ENCODE measurements at places on chromosomes 13 and 19.

DNA sequence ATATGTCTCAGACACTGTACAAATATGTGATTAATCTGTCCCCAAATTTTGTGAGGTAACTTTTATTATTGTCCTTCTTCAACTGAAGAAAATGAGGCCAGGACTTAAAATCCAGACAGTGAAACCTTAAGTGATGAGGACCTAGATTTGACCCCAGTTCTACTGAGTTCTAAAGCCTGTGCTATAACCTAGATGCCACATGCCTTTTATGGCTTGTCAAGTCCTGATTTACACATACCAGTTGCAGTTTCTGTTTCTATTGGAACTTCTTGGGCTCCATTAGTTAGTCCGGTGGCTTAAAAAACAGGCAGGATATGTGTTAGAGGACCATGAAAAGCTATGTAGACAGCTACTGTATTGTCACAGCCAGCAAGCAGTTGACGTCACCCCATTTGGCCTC is 436.5 kb upstream of the KLHL1 start:
- no peak for DNase-seq

GRCh38 chr13:85255978-85256377 is 543.2 kb downstream of the SLITRK6 start:
- DNase-seq, result no peak

- no peak for DNase-seq
Measured at GRCh38 chr13:41682001-41682400, 224.7 kb downstream of the RGCC start.

DNA sequence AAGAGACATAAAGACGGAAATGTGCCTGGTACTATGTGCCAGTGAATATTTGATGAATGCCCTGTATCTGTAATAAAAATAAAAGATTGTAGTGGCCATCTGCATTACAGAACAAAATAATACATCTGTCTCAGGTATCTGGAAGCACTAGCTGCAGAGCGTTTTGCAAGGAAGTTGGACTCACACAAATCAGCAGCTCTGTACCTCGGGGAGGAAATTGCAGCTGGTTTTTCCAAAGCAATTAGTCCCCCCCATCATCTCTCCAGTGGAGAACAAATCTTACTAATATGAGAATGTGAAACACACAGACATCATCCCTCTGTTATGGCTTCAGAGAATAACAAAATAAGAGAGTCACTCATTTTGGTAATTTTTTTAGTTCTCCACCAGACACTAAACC is 245.3 kb downstream of the ITGBL1 start:
- DNase-seq, result no peak

DNA sequence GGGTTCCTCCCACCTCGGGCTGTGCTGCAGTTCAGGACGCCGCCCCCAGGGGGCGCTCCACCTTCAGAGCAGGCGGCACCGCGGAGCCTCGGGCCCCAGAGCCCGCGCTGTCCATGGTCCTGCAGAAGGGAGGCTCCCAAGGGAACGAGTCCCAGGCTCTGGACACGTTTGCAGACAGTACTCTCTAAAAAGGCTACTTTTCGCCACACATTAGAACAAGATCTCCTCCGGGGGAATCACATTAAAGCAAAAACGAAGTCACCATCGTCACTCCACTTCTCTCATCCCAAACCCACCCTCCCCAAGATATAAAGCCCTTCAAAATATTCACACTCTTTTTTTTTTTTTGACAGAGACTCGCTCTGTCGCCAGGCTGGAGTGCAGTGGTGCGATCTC is 4.6 kb upstream of the SIGLEC10 start:
- DNase-seq, result peak; percentile 71

DNA sequence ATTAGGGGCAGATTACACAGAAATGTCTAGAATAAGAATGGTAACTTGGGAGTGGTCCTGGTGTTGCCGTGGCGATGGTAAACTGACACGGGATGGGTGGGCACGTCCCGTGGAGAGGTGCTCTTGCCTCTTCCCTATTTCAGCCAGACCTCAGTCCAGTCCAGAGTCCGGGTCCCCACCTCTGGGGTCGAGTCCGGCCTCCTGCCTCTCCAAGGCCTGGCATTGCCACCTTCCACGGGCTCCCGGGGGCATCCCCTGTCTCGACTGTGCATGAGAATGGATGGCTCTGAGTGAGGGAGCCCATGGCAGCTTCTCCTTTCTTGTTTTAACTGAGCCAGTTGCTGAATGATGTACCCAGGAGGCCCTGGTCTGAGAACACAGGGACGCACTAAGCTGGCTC is 142.3 kb downstream of the SOX1 start:
- no peak for DNase-seq

DNA sequence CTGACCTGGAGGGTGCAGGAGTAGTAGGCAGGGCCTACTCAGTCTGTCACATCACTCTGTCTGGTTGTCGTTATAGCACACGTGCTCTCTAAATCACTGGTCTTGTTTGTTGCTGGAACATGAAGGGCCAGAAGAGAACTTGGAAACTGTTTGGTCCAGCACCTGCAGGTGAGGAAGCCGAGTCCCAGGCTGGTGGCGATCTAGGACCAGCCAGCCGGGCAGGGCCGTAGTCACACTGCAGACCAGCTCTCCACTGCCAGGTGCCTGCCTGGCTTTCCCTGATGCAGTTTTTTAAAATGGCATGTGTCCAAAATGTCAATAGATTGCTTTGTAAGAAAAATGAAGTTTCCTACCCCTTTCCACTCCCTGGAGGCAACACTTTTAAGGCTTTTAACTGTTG is 53.7 kb downstream of the GGACT start:
- no peak for DNase-seq

- DNase-seq, result no peak
Measured at GRCh38 chr13:89565476-89566100, 1781.9 kb upstream of the MIR17HG start.

DNA sequence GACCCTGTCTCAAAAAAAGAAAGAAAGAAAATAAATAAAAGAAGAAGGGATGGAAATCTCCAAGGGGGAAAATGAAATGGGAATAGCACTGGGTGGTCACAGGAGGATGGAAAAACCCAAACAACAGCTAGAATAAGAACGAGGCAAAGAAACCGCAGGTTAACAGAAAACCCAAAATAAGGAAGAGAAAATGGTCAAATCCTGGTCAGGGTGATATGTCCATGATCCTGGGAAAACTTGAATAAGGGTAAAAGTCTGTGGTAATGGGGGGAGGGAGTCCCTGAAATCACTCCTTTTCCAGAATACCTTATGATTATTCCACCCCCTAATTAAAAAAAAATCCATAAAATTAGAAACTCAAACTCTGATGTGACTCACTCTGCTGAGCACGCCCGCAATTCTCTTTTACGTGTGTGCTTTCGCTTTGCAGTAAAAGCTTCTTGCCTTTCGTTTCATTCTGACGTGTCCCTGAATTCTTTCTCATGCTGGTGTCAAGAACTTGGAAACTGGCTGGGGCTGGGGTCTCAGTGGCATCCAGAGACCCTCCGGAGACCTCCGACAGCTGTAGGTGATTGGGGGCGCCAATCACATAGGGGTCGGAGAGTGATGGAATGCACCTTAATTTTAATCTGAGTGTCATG is 4.3 kb upstream of the NAXD start:
- DNase-seq, result no peak

GRCh38 chr19:49907745-49908446 is 11.2 kb upstream of the IL4I1 start:
- DNase-seq, result no peak

DNA sequence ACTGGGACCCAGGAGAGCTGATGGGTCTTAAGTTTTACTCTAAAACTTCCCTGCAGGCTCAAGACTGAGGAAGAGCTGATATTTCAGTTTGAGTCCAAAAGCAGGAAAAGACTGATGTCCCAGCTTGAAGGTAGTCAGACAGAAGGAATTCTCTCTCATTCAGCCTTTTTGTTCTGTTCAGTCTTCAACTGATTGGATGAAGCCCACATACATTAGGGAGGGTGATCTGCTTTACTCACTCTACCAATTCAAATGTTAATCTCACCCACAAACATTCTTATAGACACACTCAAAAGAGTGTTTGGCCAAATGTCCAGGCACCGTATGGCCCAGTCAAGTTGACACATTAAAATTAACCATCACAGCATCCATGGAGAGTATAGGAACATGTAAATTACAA is 173.5 kb downstream of the KCNRG start:
- no peak for DNase-seq

DNA sequence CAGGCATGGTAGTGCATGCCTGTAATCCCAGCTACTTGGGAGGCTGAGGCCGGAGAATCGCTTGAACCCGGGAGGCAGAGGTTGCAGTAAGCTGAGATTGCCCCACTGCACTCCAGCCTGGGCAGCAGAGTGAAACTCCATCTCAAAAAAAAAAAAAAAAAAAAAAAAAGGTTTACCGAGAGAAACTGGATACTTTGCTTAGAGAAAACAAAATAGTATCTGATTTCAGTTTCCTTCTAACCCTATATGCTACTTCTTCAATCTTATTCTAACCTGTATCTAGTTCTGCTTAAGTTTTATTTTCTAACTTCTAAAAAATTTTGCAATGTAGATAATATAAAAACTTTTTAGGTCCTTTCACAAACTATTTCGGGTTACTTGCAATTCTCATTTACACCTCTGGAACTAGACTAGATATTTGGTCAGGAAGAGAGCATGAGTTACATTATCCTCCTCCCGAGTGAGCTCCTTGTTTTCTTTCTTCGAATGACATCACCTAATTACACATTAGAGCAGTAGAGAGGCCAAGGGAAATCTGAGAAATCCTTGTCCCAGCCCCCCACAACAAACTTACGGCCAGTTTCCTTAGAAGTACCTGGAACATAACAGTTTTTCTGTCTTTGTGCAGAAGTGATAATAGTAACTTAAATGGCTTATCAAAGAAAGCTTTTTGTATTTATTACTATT is 128.9 kb downstream of the B3GLCT start:
- no peak for DNase-seq

GRCh38 chr13:44068737-44069136 is 189.0 kb downstream of the LACC1 start:
- DNase-seq, result no peak

DNA sequence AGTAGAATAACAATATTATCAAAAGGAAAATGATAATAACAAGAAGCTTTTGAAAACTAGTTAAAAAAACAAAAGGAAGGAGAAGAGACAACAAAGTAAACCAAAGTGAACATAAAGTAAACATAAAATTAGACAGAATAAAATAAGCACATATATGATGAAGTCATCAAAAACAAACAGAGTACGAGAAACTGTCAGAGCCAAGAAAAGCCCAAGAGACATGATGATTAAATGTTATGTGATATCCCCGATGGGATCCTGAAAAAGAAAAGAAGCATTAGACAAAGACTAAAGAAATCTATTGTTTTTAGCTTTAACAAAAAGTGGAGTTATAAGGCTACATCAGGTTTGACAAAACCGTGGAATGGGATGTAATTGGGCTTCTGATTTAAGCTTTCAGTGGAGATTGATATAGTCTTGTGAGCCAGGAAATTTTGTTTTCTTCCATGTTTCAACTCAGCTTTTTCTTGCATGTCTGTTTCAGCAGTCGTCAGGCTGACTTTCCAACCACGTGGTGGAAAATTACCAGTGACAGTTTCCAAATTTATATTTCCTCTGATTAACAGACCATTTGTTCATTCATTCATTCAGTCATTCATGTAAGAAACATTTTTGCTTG is 64.9 kb downstream of the KL start:
- DNase-seq, result no peak

DNA sequence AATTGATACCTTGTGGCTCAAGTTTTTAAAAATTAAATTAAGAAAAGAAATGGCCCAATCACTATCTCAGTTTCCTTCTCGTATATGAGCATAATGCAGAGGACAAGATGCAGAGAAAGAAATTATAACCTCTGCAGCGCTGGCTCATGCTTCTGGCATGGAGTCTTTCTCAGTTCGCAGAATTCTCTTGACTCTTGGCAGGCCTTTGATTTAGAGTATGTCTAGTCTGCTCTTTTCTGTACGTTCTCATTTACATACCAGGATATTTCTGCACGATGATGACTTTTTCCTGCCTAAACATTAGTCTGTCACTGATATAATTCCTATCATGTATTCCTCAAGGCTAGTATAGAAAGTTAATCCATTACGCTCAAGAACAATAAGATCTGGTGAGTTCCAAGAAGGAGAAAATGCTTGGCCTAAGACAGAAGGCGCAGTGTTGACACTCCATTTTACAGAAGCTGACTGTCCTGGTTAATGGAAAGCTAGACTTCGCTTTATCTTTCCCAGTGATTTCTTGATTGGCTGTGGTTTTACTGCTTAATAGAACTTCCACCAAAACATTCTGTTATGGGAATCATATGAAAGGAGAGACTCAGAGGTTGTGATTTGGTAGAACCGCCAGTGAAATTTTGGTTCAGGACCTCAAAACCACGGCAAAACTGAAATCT is 1.7 kb upstream of the SMAD9 start:
- no peak for DNase-seq

GRCh38 chr13:89832827-89833226 is 1514.7 kb upstream of the MIR17HG start:
- no peak for DNase-seq

GRCh38 chr13:112685896-112686295 is 3.9 kb upstream of the ATP11A start:
- no peak for DNase-seq

DNA sequence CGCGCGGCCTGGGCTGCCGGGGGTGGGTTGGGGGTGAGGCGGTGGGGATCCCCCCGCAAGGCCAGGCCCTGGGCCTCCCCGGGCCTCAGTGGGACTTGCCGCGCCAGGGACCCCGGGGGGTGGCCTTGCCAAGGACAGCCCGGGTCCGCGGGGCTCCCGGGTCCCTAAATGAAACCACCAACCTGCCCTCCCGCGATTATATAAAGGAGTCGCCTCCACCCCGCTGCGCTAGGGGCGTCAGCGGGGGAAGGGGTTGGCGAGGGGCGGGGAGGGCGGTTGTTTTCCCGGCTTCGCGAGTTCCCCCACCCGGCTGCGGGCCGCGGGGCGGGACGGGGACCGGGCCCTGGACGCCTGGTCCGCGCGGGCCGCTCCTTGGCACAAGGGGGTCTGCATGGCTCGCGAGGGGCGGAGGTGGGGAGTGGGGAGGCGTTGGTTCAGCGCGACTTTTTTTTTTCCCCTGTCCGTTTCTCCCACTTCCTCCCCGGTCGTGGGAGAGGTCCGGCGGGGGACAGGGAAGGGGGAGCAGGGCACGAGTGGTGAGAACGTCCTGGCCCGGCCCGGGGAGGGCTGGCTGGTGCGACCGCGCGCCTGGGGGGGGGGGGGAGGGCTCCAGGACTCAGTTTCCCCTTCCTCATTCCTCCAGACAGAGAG is 822 bp upstream of the ZBTB7A start:
- no peak for DNase-seq

DNA sequence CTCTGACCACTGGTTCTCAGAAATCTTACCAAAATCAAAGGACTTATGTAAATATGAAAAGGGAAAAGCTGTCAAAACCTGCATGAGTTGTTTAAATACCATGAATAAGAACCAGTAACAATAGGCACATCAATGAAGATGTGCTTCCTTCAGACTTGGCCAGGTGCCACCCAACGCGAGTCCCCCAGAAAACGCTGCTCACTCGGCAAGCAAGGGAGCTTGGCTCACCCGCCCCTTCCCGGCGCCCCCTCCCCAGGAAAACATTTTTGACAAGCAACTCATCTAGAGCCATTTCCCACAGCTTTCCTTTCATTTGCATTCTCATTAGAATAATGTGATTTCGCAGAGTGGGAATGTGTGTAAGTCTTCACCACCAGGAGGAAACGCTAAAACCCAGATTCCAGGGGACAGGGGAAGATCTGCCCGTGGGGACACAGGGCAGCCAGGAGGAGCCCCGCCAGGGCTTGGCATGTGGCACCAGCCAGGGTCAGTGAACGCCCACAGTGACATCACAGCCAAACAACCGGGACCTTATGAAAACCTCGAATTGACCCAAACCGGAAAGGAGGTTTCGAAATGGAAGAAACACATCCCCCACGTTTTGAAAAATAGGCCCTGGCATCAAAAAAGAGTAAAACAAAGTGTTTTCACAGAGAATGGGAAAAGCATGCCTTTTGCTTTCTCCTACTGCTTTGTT is 366.2 kb upstream of the TSHZ3 start:
- DNase-seq, result no peak

GRCh38 chr19:39845172-39845571 is 1.0 kb downstream of the FBL start:
- DNase-seq, result no peak

All from activated CD4-positive, CD25-positive, alpha-beta regulatory T cell treated with anti-CD3 and anti-CD28 coated beads, Interleukin-2, amount 50 U/mL, for 16 hours (primary cell).